Neuronal stem cell (in vitro differentiated cells): ENCODE measurements at places on chromosomes 1 and 21.

DNA sequence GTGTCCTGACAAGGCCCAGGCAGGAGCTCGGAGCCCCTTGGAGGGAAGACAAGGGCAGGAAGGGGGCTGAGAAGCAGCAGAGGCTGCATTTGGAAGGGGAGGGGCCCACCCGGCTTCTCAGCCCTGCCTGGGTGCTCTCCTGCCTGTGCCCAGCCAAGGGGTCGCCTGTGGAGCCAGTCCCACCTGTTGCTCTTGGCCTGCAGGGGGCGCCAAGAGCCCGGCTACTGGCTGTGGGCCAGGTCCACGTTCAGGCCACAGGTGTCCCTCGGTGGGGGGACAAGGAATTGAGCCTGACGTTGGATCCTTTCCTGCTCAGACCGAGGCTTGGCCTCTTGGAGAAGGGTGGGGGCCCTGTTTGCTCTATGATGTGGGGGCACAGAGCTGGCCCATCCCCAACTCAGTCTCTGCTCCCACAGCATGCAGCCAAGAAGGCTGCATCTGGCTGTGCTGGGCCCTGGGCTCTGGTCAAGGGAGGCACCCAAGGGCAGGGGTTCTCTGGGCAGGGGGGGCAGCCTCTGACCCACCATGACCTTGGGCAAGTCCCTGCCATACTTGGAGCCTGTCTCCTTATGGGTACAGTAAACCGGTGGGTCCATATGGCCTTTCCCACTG is 10.9 kb downstream of the WNT4 start:
- DNase-seq: peak; percentile 59

- no peak for DNase-seq
Measured at GRCh38 chr1:194280463-194280862, 1094.0 kb upstream of the B3GALT2 start.

DNA sequence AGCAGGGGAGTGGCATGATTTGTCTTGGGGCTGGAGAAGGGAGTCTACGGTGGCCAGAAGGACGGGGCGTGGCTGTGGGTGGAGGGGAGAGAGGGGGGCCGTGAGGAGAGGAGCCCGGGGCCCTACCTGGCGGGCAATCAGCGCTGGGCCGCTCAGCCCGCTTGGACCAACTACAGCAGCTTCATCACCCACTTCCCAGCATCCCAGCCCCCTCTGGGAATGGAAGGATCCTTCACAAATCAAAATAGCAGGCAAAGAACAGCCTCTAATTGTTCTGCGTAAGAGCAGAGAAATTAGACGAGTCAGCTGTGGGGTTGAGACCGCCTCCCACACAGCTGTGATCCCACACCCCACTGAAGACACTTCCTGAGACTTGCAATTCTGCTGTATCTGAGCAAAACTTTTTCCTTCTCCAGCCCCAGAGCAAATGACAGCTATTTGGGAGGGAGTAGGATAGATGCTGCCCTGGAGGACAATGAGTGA is 43.5 kb downstream of the OPRD1 start:
- no peak for DNase-seq

DNA sequence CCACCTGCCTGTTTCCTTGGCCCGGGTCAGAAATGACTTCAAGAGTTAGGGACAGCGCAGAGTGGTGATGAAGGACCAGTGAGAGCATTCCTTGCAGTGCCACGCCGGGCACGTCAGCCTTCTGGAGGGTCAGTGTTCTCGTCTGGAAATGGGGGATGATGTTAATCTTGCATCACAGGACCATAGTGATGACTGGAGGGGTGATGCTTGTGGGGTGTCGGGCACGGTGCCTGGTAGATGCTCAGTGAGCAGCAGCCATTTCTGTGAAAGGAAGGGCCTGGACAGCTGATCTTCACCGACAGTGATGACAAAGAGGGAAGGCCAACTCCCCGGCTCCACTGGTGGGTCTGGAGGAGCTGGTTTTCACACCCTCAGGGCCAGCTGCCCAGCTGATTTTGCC is 56.2 kb downstream of the DDX20 start:
- no peak for DNase-seq

- DNase-seq: no peak
Measured at GRCh38 chr1:218496561-218496960, 151.4 kb downstream of the TGFB2 start.

GRCh38 chr21:39503123-39503762 is 51.5 kb downstream of the SH3BGR start:
- no peak for DNase-seq
